ENCODE measurements at places on chromosomes 12 and 14.

DNA sequence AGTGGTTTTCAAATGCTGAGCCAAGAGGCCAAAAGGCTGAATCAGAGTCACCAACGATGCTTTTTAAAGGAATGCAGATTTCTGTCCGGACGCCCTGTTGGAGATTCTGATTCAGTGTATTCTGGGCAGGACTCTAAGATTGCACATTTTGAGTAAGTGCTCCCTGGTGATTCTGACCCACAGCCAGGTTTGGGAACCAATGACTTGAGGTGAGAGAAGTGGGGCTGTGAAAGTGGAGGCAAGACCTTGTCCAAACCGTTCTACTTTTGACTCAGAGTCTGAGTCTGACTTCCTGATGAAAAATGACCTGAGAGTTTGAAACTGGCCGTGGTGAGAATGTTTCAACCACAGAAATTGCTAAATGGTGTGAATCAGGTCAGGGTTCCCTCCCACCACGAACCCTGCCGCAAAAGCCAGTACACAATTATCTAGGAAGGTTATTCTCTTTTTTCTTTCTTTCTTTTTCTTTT lies 90.2 kb downstream of the NTN4 start:
- H3K36me3 ChIP-seq = peaks cover 4% of the 10 kb centered on the region
- H3K4me3 ChIP-seq = no peak overlapping the region
- H3K27me3 ChIP-seq = no peaks in the 10 kb centered on the region
- no peak overlapping the region for H3K27ac ChIP-seq
- peaks cover 7% of the 10 kb centered on the region for H3K4me1 ChIP-seq
- DNase-seq = no peak

- H3K4me3 ChIP-seq = no peak overlapping the region
- no peak overlapping the region for H3K27ac ChIP-seq
- peak; percentile 29 for DNase-seq
- no peaks in the 10 kb centered on the region for H3K27me3 ChIP-seq
Observed at GRCh38 chr12:124636138-124636978, 68.9 kb upstream of the NCOR2 start.

DNA sequence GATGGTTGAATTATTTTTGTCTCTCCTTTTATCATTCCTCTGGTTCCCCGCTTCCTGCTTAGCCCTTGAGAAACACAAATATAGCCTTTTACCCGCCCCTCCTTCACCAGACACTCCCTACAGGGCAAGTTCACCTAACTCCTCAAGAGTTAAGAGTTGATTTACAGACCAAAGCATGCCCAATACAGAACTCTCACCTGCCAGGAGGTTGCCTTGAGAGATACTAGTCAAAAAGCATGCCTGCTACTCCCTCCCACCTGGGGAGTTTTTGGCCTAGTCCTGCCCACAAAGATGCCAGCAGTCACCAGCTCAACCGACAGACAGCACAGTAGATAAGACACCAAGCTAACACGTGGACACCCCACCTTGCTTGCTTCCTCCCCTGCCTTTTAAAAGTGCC lies 11.2 kb downstream of the LGMN start:
- H3K27ac ChIP-seq = no peak overlapping the region
- no peak overlapping the region for H3K4me3 ChIP-seq
- H3K36me3 ChIP-seq = no peaks in the 10 kb centered on the region
- H3K4me1 ChIP-seq = peaks cover 3% of the 10 kb centered on the region

DNA sequence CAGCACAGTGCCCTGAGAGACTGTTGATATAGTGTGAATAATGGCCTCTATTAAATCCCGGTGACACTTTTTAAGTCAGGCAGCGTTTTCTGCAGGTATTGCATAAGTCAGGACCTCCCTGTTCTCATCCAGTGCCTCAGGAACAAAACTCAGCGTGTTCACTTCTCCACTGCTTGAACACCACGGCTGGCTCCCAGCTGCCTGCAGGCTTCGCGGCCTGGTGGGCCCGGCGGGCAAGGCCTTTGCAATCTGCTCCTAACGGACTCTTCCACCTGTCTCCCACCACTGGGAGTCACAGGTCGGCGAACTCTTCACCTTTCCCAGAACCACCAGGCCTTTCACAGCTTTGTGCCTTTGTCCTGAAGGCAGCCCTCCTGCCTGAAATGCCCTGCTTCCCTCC lies 18.7 kb downstream of the RFX4 start:
- H3K27me3 ChIP-seq = no peaks in the 10 kb centered on the region
- no peaks in the 10 kb centered on the region for H3K36me3 ChIP-seq
- H3K27ac ChIP-seq = no peak overlapping the region
- no peak overlapping the region for H3K4me3 ChIP-seq
- H3K4me1 ChIP-seq = no peaks in the 10 kb centered on the region
- DNase-seq = no peak

DNA sequence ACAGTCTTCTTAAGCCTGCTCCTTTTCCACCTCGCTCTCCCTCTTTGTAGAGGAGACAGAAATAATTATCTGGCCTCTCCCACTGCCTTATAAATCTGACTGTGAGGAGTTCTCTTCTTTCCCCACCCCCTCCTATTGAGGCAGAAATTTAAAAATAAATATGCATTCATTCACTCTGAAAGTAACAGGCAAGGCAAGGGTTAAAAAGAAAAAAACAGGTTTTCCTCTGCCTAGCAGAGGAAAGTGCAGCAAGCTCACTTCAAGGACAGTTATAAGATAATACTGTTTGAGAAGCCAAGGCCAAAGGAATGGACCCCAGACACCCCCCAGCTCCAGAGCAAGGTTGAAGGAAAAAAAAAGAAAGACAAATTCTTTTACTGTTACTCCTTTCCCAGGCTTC lies 56.3 kb downstream of the DHRS2 start:
- no peak for DNase-seq
- no peak overlapping the region for H3K27ac ChIP-seq
- no peaks in the 10 kb centered on the region for H3K27me3 ChIP-seq
- H3K4me3 ChIP-seq = no peak overlapping the region

GRCh38 chr12:119676022-119676421 lies 8.1 kb downstream of the PRKAB1 start:
- peaks cover 28% of the 10 kb centered on the region for H3K36me3 ChIP-seq
- peaks cover 36% of the 10 kb centered on the region for H3K4me1 ChIP-seq
- H3K27ac ChIP-seq = no peak overlapping the region
- no peaks in the 10 kb centered on the region for H3K27me3 ChIP-seq
- no peak for DNase-seq
- no peak overlapping the region for H3K4me3 ChIP-seq

GRCh38 chr12:49929581-49929980 lies 21.0 kb upstream of the AQP2 start:
- H3K36me3 ChIP-seq = no peaks in the 10 kb centered on the region
- H3K4me3 ChIP-seq = no peak overlapping the region
- H3K27ac ChIP-seq = no peak overlapping the region
- H3K27me3 ChIP-seq = no peaks in the 10 kb centered on the region
- peaks cover 2% of the 10 kb centered on the region for H3K4me1 ChIP-seq

DNA sequence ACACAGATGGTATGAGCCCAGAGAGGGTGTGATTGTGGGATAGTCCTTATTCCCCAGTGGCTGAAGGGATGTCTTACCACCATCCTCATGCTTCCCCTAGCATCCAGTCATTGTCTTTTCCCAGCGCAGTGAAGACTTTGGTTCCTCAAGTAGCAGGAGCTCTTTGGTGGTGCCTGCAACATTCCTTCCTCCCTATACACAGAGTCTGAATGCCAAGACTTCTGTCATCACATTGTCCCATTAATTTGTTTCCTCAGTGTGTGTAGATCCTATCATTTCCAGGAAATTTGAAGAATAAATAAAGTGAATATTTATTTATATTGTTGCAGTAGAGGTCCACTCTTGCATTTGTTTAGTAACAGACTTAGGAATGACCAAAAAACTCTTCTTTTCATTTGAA lies 147.2 kb downstream of the DACT1 start:
- H3K4me3 ChIP-seq = no peak overlapping the region
- no peak for DNase-seq
- no peaks in the 10 kb centered on the region for H3K36me3 ChIP-seq
- no peak overlapping the region for H3K27ac ChIP-seq
- H3K4me1 ChIP-seq = no peaks in the 10 kb centered on the region
- no peaks in the 10 kb centered on the region for H3K27me3 ChIP-seq

- H3K36me3 ChIP-seq = no peaks in the 10 kb centered on the region
- H3K27ac ChIP-seq = no peak overlapping the region
- no peak for DNase-seq
- H3K4me3 ChIP-seq = no peak overlapping the region
- no peaks in the 10 kb centered on the region for H3K27me3 ChIP-seq
- no peaks in the 10 kb centered on the region for H3K4me1 ChIP-seq
Observed at GRCh38 chr12:77947746-77948145, 117.1 kb downstream of the NAV3 start.

- H3K4me3 ChIP-seq = no peak overlapping the region
- H3K27me3 ChIP-seq = no peaks in the 10 kb centered on the region
- no peaks in the 10 kb centered on the region for H3K36me3 ChIP-seq
- no peak overlapping the region for H3K27ac ChIP-seq
- no peaks in the 10 kb centered on the region for H3K4me1 ChIP-seq
- DNase-seq = no peak
Observed at GRCh38 chr14:102462391-102462790, 47.2 kb downstream of the ANKRD9 start.

DNA sequence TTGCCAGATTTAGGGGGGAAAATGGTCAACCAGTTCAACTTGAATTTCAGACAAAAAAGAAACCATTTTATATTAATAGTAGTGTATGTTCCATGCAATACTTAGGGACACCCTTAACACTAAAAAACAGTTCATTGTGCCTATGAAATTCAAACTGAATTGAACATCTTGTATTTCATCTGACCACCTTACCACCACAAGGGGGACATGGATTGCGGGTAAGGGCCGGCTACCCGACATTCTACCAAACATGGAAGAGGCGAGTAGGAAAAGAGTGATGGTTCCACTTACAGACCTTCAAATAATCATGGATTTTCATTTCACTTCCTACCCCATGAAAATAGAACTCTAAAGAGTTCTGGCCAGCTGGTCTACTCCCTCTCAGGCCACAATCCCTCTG lies 10.3 kb upstream of the STK38L start:
- H3K4me3 ChIP-seq = no peak overlapping the region
- no peaks in the 10 kb centered on the region for H3K4me1 ChIP-seq
- H3K36me3 ChIP-seq = no peaks in the 10 kb centered on the region
- no peak for DNase-seq
- no peaks in the 10 kb centered on the region for H3K27me3 ChIP-seq

DNA sequence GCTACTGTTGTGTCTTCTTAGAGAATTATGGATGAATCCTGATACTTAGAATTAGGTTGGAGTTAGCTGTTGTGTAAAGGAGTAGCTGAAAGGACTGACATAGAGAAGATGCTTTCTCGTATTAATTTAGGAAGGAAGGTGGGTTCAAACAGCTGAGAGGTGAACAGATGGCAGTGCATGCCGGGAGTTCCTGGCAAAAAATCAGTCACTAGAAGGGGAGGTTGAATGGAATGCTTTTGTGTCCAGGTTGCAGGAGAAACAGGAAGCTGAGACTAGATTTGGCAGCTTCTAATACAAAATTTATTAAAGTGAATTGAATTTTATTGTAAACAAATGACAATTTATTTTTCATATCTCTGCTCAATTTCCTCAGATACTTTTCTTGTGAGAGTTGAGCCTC lies 70.8 kb downstream of the BTG1 start:
- no peak overlapping the region for H3K27ac ChIP-seq
- no peaks in the 10 kb centered on the region for H3K27me3 ChIP-seq
- H3K36me3 ChIP-seq = no peaks in the 10 kb centered on the region
- no peak overlapping the region for H3K4me3 ChIP-seq

DNA sequence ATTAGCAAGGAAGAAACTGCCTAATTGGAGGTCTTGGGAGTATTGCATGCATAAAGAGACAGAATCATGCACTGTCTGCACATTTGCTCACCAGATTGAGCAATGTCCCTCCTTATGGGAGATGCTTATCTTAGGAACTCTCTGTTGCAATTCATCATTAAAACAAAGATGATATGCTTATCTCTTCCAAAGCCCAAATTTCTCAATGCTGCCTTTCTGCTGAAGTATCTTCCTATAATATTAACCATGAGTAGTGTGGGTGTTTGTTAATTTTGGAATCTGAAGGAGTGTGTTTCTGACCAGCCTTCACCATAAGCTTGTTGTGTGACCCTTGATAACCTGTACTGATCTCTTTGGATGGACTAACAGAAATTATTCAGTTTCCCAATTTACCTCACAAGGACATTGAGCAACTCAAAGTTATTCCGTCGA lies 1257.6 kb upstream of the FLRT2 start:
- no peaks in the 10 kb centered on the region for H3K36me3 ChIP-seq
- H3K27ac ChIP-seq = no peak overlapping the region
- no peaks in the 10 kb centered on the region for H3K27me3 ChIP-seq
- H3K4me1 ChIP-seq = no peaks in the 10 kb centered on the region
- no peak overlapping the region for H3K4me3 ChIP-seq

GRCh38 chr12:96687719-96688118 lies 198.3 kb downstream of the CFAP54 start:
- H3K4me3 ChIP-seq = no peak overlapping the region
- H3K27me3 ChIP-seq = no peaks in the 10 kb centered on the region
- no peak overlapping the region for H3K27ac ChIP-seq
- no peaks in the 10 kb centered on the region for H3K4me1 ChIP-seq

DNA sequence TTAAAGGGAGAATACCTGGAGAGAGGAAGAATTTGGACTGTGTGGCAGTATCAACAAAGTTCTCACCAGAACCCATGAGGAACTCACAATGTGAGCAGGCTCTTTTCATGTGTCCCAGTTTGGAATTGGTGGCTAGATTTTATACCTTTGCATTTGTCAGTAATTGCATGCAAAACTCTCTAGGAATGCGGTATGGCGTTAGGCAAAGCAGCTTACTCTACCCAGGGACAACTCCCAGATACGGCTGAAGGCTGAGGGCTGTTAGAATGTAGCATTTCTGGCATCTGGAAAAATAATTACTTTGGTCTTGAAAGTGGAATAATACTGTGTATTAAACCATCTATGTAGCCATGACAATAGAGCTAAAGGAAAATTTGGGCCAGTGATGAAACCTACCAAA lies 635.5 kb downstream of the SLC16A7 start:
- no peak overlapping the region for H3K27ac ChIP-seq
- H3K36me3 ChIP-seq = no peaks in the 10 kb centered on the region
- H3K4me3 ChIP-seq = no peak overlapping the region
- no peaks in the 10 kb centered on the region for H3K27me3 ChIP-seq

- peaks cover 8% of the 10 kb centered on the region for H3K36me3 ChIP-seq
- no peak overlapping the region for H3K27ac ChIP-seq
- H3K27me3 ChIP-seq = no peaks in the 10 kb centered on the region
- H3K4me3 ChIP-seq = no peak overlapping the region
Observed at GRCh38 chr12:2940564-2940963, 18.6 kb upstream of the TEAD4 start.

All from kidney (tissue), 22 donors.